SHP77 treated with DMSO at 0.1 percent for 48 hours (cell line): ENCODE measurements at places on chromosomes 7 and 10.

GRCh38 chr10:71657604-71658466 lies 61.7 kb downstream of the C10orf105 start:
- no peak for DNase-seq

DNA sequence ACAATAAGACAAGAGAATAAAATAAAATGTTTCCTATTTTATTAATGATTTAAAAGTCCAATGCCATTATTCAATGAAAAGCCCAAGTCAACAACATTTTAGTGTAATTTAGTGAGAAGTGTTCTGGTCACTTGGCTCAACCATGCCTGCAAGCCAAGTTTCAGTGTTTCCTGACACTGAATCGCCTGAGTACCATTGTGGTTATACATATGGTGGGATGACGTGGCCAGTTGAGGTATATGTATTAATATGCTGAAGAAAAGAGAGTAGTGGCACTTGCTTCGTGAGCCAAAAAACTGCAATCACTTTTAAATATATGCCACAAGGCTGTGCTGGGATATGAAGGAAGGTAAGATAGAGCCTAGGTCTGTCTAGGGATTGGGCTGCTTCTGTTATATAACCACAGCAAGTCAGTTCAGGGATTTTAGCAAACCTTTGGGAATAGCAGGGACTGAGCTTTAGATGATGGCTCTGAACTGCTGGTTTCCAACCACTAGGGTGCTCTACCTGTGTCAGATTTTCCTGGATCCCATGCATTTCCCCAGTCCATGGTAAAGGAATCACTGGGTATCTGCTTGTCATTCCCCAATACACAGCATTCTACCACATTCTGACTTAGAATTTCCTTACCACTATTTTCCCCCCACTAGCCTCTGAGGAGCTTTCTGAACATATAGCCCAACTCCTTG lies 214.0 kb upstream of the PRPS1L1 start:
- no peak for DNase-seq

DNA sequence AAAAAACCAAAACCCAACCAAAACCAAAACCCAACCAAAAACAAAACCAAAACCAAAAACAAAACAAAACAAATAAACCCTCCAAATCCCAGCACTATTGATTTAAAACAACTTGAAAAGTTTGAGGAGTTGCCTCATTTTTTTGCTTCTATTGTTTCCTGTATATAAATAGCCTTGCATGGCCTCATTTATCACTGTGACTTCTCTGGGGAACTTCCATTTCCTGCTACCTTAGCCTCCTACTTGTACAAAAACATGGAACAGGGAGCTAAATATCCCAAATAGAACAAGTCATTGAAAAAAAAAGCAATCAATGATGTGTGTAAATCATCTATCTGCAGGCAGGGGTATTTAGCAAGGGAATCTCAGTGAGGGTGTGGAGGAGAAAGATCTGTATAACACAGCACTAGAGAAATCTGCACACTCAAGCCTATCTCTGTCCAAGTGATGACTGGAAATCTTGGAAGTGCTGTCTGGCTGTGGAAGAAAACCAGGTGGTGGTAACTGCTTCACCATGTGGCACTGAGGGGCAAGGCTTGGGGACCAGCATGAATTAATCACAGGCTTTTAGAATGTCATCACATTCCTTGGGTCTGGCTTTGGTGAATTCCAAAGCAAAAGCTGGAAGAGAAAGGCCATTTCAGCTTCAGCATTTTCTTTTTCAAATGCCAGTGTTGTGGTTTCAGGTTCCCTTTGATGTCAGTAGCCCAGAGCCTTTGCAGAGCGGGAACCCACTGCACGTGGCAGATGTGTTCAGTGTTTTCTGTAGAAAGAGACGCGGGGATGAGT lies 349.5 kb upstream of the ZNF32 start:
- DNase-seq = no peak

DNA sequence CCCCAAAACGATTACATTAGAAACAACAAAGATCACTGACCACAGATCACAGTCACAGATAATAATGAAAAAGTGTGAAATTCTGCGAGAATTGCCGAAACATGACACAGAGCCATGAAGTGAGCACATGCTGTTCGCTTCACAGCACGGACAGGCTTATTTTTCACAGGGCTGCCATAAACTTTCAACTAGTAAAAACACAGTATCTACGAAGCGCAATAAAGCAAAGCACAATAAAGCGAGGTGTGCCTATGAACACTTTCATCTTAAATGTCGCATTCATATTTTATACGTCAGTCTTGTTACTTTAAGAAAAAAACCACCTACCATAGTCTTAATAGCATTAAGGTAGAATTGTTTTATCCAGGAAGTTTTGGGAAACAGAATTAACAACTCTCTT lies 51.5 kb downstream of the ESYT2 start:
- DNase-seq = no peak

DNA sequence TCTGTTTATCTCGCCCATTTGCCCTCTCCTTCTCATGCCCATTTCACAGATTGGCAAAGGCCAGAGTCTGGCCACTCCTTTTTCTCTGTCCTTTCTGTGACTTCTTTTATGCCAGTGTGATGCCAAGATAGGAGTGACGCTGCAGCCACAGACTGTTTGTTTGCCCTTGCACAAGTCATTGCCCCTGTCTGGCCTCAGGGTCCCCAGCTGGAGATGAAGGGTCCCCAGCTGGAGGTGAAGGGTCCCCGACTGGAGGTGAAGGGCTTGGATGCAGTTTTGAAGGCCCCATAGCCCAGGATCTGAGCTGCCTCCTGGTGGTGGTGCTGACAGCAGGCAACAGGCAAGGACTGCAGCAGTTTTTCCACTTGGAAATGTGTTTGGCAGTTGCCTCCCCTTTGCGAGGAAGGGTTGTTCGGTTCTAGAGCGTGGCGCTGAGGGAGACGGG lies 50.8 kb upstream of the SLC29A3 start:
- no peak for DNase-seq

DNA sequence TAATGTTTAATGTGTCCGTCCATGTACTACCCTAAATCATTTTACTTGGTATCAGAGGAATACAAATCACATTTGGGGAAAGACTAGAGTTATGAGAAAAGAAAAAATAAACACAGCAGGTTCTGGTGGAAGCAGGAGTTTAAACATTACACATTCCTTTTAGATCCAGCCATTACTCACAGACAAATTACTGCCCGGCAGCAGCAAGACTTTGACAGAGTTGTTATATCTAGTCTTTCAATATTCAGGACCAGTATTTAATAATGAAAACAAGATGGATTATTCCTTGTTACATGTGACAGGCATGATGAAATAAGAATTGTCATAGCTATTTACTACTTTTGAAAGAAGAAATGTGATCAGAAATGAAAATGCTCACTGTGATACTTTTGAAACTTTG lies 131.8 kb upstream of the GNAI1 start:
- no peak for DNase-seq

- no peak for DNase-seq
These were observed 3.4 kb downstream of the DNMBP start for GRCh38 chr10:100006243-100006886.

DNA sequence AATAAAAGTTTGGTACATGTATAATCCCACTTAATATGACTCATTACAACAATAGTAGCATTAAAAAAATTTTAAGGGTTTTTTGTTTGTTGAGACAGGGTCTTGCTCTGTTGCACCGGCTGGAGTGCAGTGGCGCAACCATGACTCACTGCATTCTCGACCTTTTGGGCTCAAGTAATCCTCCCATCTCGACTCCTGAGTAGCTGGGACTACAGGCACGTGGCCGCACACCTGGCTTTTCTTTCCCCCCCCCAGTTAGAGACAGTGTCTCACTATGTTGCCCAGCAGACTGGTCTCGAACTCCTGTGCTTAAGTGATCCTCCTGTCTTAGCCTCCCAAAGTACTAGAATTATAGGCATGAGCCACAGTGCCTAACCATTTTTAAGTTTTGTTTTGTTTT lies 40.7 kb downstream of the KMT2C start:
- no peak for DNase-seq

GRCh38 chr10:133277993-133278576 lies 1.4 kb upstream of the ADAM8 start:
- no peak for DNase-seq

- no peak for DNase-seq
These were observed 8.5 kb upstream of the TMEM270 start for GRCh38 chr7:73852500-73852899.

DNA sequence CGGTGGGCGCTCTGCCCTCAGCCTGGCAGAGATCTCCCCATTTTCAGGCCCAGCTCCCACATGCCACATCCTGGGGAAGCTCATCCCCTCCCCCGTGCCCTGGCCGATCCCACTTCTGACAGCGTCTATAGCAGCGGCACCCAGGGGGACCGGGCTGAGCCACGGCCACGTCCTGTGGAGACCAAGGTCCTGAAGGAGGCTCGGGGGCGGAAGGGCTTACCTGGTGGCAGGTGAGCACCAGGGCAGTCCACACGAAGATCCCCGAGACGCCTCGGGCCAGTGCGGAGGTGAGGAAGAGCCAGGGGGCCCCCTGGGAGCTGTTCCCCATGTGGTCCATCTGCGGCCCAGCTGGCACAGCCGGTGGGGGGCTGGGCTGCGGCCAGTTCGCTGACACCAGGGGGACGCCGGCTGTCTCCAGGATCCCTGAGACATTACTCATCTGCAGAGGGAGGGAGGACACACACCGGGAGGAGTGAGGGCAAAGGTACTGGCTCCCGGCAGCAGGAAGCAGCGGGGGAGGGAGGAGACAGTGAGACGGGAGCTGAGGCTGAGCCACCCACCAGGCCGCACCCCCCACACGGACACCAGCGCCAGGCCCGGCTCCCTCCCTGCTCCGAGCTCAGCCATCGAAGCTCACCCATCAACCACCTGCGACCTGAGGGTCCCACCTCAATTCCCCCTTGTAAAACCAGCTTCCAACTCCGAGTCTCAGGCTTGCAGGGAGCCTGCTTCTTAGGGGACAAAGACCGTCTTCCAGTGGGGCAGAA lies 776 bp downstream of the TMEM184A start:
- DNase-seq = peak; percentile 62
